ENCODE measurements at places on chromosomes 5 and 9.

DNA sequence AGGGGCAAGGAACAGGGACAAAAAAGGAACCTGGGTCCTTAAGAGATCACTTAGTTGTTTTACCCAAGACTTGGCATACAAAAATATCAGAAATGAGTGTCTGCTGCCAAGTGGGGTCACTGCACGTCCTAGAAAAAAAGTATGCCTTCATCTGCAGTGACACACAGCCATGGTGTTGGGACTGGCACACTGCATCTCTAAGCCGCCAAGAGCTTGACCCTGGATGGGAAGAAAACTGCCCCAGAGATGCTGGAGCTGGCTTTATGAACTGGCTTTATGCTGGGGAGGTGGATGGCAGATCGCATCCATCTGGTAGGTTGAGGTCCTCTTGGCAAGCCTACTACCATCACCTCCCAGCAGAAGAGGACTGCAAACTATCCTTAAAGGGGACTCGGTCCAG lies 51.7 kb downstream of the IRF1 start:
- DNase-seq: peak; percentile 36

- no peak for DNase-seq
Measured at GRCh38 chr9:93480728-93481324, 27.4 kb upstream of the FAM120AOS start.

GRCh38 chr9:77726289-77726688 lies 78.2 kb upstream of the GNA14 start:
- DNase-seq: peak; percentile 51

GRCh38 chr5:148799737-148800527 lies 26.5 kb upstream of the ADRB2 start:
- peak; percentile 14 for DNase-seq

GRCh38 chr5:482021-482420 lies 39.0 kb downstream of the EXOC3 start:
- no peak for DNase-seq

- DNase-seq: peak; percentile 86
Measured at GRCh38 chr9:136546697-136547501, 1.1 kb upstream of the NOTCH1 start.

DNA sequence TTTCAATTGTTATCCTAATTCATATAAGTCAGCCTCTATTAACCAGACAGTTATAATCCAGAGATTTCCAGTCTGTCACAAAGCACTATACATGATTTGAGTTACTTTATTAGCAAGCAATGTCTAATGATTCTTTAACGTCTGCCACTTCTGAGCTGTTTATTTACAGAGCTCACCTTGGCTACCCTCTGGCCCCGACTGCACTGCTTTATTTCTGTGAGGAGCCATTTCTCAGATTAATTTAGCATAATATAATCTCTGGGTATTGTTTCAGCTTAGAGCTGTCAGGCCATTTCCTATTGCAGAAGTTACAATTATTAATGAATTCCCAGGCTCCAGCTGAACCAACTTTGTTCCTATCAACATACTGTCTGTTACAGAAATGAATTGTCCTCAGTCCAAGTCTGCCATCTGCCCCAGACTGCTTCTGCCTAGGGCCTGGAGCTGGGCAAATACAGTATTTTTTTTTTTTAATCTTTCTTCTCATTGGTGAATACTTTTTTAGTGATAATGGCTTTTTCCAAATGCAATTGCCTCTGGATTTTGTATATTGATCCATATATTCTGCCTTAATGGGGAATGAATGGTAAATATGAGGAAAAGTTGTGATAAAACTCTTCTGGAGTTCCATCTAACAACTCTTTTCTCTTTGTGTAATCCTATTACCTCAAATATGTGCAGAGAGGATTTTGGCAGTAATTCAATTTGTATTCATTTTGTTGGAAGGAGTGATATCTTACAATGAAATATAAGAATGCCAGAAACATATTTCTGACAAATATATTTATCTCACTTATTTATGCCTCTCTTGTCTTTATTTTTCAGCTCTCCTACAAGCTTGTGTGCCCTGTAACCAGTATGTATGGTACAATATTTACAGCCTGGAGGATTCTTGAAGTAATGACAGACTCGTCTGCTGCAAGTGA lies 104.7 kb downstream of the FOCAD start:
- no peak for DNase-seq

DNA sequence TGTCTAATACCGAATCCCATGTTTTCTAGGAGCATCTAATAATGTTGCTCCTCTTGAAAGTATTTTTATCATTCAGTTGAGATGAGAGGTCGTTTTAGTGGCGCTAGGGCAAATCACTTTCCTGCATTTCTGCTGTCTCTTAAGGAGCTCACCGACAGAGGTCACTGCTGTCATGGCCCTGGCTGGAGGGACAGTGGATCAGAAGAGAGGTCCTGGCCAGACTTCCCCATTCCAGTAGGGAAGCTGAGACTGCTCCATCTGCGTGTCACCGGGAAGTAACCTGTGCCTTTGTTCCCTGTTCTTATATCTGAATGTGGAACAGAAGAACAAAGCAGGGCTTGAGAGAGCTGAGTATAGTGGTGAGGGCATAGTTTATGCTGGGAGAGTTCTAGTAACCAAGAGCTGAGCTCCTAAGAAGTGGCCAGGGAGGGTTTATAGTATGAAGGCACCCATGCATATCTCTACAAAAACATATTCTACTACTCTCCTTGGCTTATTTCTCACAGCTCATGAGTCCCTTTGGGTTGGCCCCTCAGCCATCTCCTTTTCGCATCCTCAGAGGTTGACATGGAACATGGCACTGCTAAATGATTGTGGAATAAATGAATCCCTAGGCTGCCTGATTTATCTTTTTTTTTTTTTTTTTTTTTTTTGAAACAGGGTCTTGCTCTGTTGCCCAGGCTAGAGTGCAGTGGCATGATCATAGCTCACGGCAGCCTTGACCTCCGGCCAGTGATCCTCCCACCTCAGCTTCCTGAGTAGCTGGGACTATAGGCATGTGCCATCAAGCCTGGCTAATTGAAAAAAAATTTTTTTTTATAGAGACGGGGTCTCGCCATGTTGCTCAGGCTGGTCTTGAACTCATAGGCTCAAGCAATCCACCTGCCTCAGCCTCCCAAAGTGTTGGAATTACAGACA lies 27.2 kb downstream of the ATP6V0E1 start:
- DNase-seq: peak; percentile 65

GRCh38 chr5:27217155-27217956 lies 179.0 kb upstream of the CDH9 start:
- DNase-seq: no peak

GRCh38 chr9:107548298-107549142 lies 59.0 kb upstream of the KLF4 start:
- peak; percentile 95 for DNase-seq

GRCh38 chr9:88953381-88954029 lies 37.8 kb upstream of the S1PR3 start:
- DNase-seq: peak; percentile 85

GRCh38 chr9:136084063-136084944 lies 10.8 kb downstream of the NACC2 start:
- no peak for DNase-seq

DNA sequence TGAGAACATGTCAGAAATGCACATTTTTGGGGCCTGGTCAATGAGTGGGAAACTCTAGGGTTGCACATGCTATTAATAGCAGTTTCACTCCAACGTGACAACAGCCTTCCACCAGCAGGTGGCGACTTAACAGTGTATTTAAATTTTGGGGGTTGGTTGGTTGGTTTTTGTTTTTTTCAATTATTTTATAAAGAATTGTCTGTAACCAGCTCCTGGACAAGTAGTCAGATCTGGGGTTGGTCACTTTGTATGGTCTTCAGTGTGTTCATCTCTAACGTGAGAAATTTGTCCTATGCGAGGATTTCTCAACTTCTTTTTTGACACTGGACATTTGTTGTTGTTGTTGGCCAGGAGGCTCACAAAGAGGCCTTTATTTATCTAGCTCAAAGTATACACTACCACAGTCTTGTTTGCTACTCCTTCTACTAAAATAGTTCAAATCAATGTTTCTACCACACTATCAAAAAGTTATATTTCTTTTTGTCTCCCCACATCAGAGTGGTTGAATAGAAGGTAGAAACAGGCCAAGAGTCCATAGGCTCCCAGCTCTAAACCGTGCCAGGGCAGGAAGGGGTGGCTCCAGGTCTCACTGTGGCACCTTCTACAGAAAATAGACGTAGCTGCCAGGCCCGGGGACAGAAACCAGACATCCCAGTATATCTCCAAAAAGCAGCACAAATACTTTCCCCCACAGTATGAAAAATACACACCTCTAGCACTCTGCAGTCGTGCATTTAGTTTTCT lies 110.4 kb downstream of the TRPM6 start:
- DNase-seq: peak; percentile 61

GRCh38 chr5:116598911-116599310 lies 24.3 kb upstream of the SEMA6A start:
- DNase-seq: no peak
